Activated naive CD4-positive, alpha-beta T cell (primary cell): ENCODE measurements at places on chromosomes 2 and 18.

GRCh38 chr2:218077464-218078216 lies 8.6 kb downstream of the RUFY4 start:
- no peak for DNase-seq

DNA sequence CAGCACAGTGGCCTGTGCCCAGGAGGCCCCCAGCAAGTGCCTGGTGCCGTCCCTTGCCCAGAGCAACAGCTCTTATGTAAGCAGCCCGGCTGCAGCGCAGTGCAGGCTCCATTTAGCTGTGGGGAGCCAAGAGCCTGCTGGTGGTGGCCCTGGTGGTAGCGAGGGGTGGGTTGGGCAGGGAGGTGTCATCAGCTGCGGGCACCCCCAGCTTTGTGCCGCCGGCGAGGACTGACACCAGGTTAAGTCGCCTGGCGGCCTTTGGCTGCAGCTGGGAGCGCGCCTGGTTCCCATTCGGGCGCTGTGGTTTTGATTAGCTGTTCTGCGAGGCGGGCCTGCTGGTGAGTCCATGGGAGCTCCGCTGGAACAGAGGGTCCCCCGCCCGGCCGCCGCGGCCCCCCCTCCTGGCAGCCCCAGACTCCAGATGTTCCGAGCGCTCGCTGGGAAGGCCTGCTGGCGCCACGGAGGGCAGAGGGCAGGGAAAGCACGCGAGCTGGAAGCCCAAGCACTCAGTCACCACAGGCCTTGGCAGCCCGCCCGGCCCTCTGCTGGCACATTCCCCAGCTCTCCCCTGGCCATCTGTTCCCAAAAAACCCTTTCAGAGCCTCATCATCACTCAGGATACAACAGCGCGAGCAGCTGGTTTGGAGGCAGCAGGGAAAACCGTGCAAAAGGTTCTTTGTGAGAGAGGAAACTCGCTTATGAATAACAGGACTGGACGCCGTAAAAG lies 18.4 kb downstream of the ATOH8 start:
- no peak for DNase-seq

DNA sequence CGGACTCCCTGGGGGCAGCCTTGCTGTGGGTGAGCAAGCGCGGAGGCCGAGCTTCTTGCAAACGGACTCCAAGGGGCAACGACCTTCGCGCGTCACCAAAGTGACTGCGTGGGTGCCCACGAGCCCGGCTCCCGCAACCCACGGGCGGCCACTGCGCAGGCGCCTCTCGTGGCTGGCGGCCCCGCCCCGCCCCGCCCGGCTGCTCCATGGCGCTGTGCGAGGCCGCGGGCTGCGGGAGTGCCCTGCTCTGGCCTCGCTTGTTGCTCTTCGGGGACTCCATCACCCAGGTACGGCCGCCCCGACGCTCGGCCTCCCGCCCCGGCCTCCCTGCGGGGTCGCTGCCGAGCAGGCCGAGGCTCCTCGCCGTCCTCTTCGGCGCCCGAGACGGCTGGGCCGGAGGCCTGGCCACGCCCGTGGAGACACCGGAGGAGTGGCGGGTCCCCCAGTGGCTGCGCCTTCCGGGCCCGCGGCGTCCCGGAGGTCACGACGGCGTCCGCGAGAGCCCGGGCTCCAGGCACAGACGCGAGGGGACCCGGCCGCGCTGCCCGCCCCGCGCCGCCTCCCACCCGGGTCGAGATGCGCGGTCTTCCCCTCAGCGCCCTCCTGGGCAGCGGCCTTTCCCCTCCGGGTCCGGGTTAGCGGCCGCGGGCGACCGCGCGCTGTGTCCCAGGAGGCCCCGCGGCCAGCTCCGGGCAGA lies at the start of gene IAH1:
TSS of gene IAH1 (plus strand) at position 191 of the 697 bp plus-strand sequence. CDS start at position 207, 16 bp downstream.
- DNase-seq = peak; percentile 33

GRCh38 chr2:47867205-47867604 lies 39.1 kb downstream of the FBXO11 start:
- DNase-seq = no peak

- no peak for DNase-seq
These were observed 1748.4 kb upstream of the CELF4 start for GRCh38 chr18:39313992-39314391.

GRCh38 chr2:20985062-20985461 lies 58.8 kb downstream of the APOB start:
- no peak for DNase-seq

DNA sequence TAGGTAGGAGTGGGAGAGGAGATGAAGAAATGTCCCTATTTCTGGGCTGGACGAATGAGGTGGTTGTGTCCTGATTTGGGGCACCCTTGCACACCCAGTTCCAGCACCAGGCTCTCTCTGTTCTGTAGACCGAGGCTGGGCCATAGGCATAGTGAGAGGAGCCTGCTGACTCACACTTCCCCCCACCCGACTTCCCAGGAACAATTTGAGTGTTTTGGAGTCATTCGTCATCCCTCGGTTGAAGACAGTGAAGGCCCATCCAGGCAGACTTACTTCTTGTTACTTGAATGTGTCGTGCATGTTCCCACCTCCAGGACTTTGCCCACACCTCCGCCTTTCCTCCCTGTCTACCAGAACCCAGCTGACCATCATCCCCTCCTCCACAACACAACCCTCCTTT lies 179.1 kb downstream of the HAUS1 start:
- no peak for DNase-seq

GRCh38 chr2:236916651-236917050 lies 169.0 kb upstream of the COPS8 start:
- DNase-seq = no peak

- DNase-seq = no peak
These were observed 104.4 kb downstream of the OSBPL1A start for GRCh38 chr18:24293254-24293653.

- no peak for DNase-seq
These were observed 107.1 kb upstream of the ZNF516 start for GRCh38 chr18:76602191-76602590.

DNA sequence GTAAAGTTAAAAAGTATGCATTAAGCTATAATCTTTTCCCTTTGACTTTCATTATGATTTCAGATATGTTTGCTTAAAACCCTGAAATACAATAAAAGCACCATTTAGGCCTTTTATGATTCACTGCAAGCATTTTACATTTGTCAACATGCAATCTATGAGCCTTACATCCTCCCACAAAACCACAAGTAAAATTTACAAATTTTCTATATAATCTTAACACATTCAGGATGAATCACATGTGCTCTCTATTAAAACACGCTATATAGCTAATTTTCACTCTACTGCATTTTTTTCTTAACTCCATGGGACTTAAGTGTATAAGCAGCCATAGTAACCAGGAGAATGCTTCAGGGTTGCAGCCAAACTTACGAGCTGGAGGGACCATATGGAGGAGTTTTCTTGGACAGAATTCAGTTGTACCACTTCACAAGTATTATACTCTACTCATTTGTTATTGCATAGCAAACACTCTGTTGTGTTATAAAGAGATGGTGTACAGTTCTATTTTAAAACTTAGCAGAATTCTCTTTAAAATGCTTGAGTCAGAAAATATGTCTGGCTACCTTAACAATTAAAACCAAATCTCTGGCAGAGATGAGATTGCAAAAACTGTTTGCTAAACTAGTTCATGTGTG lies 293.2 kb downstream of the ALK start:
- DNase-seq = no peak

DNA sequence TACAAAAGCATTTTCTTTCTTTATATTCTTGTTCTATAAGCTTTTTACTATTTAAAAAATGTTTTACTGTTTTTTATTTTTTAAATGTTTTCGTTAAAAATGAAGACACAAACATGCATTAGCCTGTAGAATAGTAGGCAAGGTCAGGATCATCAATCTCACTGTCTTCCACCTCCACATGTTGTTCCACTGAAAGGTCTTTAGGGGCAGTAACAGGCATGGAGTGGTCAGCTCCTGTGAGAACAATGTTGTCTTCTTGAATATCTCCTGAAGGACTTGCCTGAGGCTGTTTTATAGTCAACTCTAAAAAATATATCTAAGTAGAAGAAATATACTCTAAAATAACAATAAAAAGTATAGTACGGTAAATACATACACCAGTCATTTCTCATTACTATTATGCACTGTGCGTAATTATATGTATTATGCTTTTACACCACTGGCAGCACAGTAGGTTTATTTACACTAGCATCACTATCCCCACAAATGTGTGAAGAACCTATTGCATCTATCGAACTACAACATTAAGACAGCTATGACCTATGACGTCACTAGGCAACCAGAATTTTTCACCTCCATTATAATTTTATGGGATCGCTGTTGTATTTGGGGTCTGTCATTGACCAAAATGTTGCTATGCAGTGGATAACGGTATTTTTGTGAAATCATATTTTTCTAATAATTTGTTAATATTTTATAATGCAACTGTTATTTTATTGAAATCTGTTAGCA lies 764.3 kb downstream of the METTL4 start:
- DNase-seq = no peak

DNA sequence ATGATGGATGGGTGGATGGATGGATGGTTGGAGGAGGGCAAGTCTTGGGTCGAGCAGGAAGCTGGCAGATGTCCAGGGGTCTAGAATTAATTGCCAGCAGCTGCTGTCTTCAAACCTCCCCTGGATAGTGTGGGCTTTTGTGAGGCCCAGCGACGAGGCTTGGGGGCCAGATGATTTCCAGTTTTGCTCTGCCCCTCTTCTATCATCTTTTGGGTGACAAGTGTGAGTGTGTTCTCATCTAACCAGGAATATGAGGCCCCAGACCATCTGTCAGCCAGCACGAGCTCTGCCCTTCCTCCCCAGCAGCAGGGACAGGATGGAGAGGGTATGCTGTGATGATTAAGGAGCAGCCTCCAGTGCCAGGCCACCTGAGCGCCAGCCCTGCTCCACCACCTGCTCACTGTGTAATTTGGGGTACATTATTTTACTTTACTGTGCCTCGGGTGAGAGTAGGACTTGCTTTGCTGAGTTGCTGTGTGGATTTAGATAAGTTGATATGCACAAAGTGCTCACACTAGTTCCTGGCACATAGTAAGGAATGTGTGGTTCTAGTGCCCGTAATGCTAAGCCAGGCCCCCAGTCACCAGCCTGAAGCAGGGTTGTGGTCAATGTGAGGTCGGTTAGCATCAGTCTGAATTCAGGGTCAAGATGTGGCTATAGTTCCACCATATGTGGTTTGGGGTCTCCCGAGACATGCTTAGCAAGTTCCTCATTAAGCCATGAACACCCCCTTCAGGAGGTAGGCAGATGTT lies 251.1 kb downstream of the CYP26B1 start:
- no peak for DNase-seq

- no peak for DNase-seq
These were observed 25.5 kb downstream of the RNF149 start for GRCh38 chr2:101282980-101283379.

GRCh38 chr2:66570471-66570870 lies 135.5 kb downstream of the MEIS1 start:
- no peak for DNase-seq

DNA sequence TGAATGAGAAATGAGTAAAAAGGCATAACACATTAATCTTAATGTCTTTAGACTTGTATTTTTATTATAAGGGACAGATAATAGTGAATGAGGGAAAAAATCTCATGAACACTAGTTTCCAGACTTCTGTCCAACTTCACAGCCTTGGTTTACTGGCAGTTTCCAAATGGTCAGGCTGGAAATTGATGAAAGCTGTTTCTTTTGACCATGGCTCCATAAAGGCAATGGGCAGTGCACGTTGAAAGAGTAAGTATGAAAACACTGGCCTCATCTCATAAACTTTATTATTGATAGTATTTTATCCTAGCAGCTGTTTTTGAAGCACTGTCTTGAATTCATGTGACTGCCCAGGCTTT lies 23.1 kb downstream of the BCL2L11 start:
- DNase-seq = no peak

- no peak for DNase-seq
These were observed 30.7 kb upstream of the FRZB start for GRCh38 chr2:182897137-182897536.

- no peak for DNase-seq
These were observed 50.4 kb upstream of the FZD5 start for GRCh38 chr2:207819839-207820784.

GRCh38 chr2:232493701-232494474 lies 6.3 kb upstream of the ECEL1 start:
- DNase-seq = no peak

DNA sequence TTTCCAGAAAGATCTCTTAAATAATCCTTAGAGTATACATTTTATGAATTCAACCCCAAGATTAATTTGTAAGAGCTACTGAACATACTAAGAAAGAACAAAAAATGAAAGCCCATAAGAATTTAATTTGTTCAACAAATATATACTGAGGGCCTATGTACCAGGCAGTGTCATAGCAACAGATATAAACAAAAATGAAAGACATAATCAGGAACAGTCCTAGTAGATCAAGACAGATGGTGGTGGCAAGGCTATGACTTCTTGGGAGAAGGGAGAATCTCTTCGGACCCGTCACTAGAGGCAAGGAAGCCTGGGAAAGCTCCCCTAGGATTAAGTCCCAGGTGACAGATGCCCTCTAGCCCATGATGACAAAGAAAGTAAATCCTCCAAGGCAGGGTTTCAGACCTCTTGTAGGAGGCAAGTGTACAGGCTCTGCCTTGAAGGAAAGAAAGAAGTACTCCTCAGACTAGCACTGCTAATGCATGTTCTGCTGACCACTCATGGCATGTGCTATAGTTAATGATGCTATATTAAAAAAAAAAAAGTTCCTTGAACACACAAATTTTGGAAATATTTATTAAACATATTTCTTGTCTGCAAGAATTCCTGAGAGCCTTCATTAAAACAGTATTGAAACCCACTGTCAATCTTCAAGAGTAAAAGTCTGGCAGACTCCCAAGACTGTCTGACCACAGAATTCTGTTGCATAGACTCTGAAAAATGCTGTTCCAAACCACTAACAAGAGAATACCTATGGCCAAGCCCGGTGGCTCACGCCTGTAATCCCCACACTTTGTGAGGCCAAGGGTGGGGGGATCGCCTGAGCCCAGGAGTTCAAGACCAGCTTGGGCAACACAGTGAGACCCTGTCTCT lies 31.5 kb downstream of the NOL10 start:
- DNase-seq = no peak

DNA sequence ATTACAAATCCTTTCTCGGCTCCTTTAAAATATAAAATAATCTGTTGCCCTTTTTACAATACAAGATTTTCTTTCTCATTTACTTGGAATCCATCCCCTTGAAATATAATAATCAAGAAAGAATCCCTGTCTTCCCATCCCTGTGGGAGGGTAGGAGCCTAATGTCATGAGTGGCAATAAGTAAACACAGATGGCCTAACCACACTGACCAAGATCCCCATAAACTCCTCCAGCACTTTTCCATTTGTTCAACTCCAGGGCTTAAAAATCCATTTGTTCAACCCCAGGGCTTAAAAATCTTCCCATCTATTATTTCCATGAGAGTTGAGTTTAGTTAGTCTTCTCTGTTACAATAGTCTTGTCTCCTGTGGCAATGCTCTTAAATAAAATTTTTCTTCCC lies 297.6 kb downstream of the CDH7 start:
- DNase-seq = no peak

- no peak for DNase-seq
These were observed 79.0 kb downstream of the CIB4 start for GRCh38 chr2:26561918-26562810.

GRCh38 chr18:7049951-7050350 lies 67.6 kb downstream of the LAMA1 start:
- DNase-seq = no peak

GRCh38 chr2:144233733-144234541 lies 286.0 kb downstream of the ZEB2 start:
- no peak for DNase-seq

- no peak for DNase-seq
These were observed 60.7 kb downstream of the CXCR4 start for GRCh38 chr2:136057023-136057801.

- no peak for DNase-seq
These were observed 15.3 kb downstream of the FAM168B start for GRCh38 chr2:131077966-131078365.

- DNase-seq = no peak
These were observed 73.6 kb downstream of the PDE11A start for GRCh38 chr2:177998996-177999395.
